ENCODE measurements at places on chromosomes 1 and 21. TPM values are rescaled to one million over a fixed set of nuclear protein-coding genes. Genes with fewer than 3 reads are reported as not detected.
A peak's percentile ranks its signal among the peaks of the same experiment; 100 is the strongest.

The FMO2 gene
- not detected for total RNA-seq

The ELOA gene
- 34.5 TPM for total RNA-seq

The COA6 gene
- total RNA-seq = 47.3 TPM

GRCh38 chr1:4585216-4585615, 69.2 kb upstream of the AJAP1 start:
- DNase-seq = peak; percentile 21

The TFF1 gene
- not detected for total RNA-seq

The HMGN2 gene
- 360 TPM for total RNA-seq

The PEX14 gene
- 22.0 TPM for total RNA-seq

The FCRLA gene
- 1.8 TPM for total RNA-seq

DNA sequence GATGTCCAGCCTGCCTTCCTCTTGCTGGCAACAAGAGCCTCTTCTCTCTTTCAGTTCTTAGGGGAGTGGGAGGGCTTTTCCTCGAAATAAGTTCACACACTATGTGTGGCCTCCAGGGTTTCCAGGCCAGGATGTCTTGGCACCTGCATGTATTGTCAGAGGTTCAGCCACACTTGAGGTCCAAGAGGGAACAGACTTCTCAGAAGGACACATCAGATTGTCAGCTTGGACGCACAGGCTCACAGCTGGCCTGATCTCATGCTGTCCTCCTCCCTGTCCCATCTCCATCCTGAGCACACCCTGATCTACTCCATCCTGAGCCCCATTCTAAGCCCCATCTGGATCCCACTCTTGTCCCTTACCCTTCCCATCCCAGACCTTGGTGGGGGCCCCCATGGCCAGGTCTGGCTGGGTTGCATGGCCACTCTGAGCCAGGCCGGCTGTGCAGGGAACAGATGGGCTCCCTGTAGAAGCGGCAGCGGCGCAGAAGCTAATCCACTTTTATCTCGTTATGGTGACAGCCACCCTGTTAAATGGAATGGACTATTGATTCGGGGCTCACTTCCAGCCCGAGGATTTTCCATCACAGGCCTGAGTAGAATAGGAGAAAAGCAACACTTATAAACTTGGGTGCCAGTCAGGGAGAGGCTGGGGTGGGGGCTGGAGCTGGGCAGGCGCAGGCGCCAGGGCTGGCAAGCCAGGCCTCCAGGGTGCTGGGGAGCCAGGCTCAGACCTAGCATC, 85.1 kb upstream of the CSF3R start:
- no peak for DNase-seq

The ZMPSTE24 gene
- 14.1 TPM for total RNA-seq

DNA sequence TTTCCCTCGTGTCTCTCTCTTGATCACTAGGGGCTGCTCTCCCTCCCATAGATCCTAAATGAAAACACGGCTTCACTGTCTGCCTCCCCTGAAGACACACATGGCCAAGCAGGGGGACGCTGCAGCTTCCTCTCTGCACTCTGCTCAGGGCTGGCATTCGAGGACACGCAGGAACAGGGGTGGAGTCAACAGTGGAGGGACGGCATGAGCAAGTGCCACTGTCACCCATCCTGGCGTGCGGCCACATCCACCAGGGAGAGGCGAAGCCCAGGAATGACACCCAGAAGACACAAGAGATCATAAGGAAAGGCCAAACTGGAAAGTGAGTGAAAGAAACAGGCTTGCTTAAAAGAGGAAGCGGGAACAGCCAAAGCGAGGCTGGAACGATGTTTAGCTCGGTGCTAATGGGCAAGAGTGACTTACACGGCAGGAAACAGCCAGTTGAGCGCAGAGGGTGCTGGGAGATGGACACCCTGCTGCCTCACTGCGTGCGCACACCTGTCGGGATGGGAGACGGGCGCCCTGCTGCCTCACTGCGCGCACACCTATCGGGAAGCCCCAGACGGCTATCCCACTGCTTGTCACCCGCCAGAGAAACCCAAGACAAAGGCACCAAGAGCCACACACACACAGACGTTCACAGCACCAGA, 13.6 kb upstream of the C1QTNF12 start:
- no peak for DNase-seq

- DNase-seq = no peak
Measured at GRCh38 chr1:172637522-172637921, 21.4 kb upstream of the FASLG start.

The LTN1 gene
- total RNA-seq = 27.3 TPM

GRCh38 chr1:93705892-93706500, 24.4 kb upstream of the BCAR3 start:
- DNase-seq = no peak

DNA sequence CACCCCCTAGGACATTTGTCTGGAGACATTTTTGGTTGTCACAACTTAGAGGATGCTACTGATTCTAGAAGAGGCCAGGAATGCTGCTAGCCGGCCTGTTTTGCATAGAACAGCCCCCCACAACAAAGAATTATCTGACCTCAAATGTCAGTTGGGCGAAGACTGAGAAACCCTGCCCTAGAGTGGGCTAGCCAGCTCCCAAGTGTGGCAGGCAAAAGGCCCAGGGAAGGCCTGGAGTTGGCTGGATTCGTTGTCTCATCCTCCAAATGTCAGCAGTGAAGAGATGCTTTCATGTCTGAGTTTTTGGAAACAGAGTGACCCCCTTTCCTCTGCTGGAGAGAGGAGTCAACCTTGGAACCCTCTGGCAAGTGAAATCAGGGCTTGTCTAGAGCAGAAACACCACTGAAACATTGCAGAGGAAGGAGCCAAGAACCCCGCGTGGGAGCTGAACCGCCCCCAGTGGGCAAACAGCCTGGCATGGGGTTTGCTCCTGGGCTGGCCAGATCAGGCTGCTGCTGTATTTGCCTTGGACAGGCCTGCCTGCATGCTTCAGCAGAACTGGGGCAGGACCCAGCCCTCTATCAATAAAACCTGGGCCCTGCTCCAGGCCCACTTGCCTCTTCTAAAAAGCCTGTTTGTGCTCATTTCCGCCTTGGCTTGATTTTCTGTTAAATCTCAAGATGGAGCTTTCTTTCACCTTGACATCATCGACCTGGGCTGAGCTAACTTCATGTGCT, 32.9 kb downstream of the RASSF5 start:
- no peak for DNase-seq

DNA sequence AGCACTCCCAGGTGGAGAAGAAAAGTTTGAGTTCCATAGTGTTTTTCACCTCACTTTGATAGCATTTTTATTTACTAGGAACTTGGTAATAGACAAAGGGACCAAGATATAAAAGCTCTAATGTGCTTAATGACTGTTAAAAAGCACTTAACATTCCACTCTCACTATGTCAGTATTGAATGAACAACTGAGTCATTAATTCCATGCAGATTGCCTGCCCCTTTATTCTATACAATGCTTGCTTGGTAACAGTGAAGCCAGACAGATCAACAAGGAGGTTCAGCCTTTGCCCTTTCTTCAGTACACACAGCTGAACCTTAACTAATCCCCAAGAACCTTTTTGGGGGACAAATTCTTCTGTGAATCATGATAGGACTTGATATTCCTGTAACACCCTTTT, 425.5 kb downstream of the NUF2 start:
- no peak for DNase-seq

The C1QC gene
- not detected for total RNA-seq

The MX2 gene
- total RNA-seq = 100 TPM

DNA sequence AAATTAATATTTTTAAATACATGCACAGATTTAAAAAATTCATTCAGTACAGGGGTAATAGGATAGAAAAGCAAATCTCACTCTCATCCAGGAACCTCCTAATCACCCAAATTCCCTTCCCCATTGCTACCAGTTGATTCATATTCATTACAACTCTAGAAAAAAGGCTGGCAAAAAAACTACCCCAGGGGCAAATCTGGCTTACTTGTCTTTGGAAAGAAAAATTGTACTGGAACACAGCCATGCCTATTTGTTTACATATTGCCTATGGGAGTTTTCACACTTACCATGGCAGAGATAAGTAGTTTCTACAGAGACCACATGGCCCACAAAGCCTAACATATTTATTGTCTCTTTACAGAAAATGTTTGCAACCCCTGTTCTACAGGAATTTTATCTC, 8.9 kb upstream of the RBM34 start:
- DNase-seq = no peak

DNA sequence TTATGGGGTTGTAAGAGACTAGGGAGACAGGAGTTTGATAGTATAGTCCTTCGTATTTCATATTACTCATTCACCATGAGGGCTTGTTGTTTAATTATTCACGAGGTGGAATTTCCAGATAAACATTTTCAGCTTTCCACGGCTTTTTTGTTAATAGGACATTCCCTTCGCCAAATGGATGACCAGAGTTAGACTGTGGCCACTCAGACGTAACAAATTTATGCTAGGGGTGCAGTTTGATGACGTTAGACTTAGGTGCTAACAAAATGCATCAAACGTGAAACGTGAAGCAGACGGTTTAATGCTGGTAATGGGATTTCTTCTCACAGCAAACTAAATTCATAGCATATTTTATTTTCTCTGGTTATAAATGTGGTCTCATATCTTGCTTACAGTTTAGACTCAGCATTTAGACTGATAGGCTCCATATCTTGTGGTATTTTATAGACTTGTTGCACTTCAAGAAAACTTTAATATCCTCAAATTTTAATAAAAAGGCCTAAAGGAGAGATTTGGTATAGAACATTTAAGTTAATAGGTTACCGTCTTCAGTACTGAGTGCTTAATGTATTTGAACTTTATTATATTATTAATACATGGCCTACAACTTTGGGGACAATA, 2.3 kb downstream of the DHX9 start:
- DNase-seq = no peak

The ITGB2 gene
- 371 TPM for total RNA-seq

GRCh38 chr1:201468501-201468843, 516 bp downstream of the PHLDA3 start:
- no peak for DNase-seq

- DNase-seq = no peak
Measured at GRCh38 chr1:79762461-79762860, 755.9 kb upstream of the ADGRL4 start.

The OPTC gene
- not detected for total RNA-seq

The NHLH1 gene
- total RNA-seq = 0.42 TPM

- DNase-seq = no peak
Measured at GRCh38 chr1:207951652-207952051, 40.7 kb upstream of the CD34 start.

DNA sequence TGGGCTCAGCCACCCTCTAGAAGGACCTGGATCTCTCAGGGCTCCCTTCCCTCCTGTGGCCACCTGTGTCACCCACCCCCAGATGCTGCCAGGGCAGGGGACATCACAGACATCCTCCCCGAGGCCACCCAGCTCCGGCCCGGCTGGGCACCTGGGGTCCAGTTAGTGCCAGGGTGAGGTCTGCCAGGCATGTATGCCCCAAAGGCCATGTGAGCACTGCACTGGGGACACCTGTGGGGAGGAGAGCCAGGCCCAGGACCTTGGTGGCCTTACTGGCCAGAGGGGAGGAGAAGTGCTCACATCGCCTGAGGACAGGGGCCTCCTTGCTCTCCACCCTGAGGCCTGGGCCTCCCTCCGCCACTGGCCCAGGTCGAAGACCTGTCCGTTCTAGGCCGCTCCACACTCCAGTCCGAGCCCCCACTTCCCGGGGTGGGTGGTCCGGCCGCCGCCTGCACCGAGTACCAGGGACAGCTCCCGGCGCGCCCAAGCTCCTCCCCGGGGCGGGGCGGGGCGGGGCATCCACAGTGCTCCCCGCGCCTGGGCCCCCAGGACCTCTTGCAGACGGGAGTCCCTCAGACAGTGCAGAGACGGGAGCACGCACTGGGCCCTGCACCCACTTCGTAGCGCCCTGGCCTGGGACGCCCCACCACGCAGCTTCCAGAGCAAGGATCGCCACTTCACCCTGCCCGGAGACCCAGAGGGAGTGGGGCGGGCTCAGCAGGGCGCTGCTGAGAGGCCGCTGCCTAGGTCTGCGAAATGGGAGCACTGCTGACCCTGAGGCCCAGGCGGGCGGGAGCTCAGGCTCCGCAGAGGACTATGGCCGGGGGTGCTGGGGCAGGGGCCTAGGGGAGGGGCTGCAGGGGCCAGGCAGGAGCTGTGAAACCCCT, 34.3 kb upstream of the CCDC27 start:
- DNase-seq = no peak

GRCh38 chr1:43902058-43902831, 31.4 kb upstream of the ARTN start:
- no peak for DNase-seq

GRCh38 chr1:57471995-57472394, 48.1 kb upstream of the DAB1 start:
- no peak for DNase-seq

- DNase-seq = no peak
Measured at GRCh38 chr1:83994111-83994510, 4.8 kb downstream of the TTLL7 start.

DNA sequence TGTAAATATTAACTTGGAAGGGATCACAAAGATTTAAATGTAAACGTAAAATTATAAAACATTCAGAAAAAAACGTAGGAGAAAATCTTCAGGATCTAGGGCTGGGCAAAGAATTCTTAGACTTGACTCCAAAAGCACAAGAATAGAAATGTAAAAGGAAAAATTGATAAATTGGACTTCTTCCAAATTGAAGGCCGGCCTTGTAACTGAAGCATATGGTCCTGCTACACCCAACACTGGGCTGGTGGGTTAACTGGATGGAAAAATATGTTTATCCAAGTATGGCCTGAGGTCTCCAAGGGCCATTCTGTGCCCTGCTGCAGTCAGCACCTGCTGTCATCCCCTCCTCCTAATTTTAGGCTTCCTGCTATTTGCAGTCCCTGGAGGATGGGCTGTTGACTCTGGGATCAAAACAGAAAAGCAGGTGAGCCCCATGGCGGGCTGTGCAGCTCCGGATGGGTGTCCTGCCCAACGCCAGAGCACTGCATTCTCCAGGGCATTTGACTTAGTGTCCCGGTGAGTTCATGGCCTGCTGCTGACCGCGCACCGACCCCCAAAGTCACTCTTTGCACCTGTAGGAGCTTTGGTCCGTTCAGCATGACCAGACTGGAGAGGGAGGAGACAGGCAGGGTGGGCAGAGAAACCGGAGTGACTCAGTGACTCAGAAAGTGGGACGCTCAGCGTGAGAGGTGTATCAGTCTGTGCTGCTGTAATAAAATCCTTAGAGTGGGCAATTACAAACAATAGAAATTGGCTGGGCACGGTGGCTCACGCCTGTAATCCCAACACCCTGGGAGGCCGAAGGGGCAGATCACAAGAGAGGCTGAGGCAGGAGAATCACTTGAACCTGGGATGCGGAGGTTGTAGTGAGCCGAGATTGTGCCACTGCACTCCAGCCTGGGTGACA, 6.1 kb upstream of the AIRE start:
- DNase-seq = no peak

The FMO5 gene
- total RNA-seq = 0.53 TPM

The PGM1 gene
- total RNA-seq = 15.9 TPM

DNA sequence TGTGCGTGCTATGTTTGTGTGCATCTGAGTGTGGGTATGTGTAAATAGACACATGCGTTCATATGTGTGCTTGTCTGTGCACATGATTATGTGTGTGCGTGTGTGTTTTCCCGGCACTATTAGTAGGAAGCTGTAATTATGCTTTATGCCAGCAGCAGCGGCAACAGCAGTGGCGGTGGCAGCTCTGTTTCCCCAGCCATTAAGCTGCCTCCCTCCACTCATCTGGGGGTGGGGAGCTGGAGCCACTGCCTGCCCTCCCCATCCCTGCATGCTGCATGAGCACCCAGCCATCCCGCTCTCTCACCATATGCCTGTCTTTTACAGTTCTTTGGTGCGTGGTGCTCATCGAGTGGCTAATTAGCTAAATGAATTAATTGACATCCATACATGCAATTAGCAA, 30.5 kb upstream of the ACOT11 start:
- DNase-seq = no peak
